ENCODE measurements at places on chromosomes 7 and 10. TPM values are rescaled to one million over a fixed set of nuclear protein-coding genes. Genes with fewer than 3 reads are reported as not detected.

MYL10 gene
- polyA plus RNA-seq: not detected

UNC5B gene
- not detected for polyA plus RNA-seq

AKR1C2 gene
- polyA plus RNA-seq: not detected

CALY gene
- polyA plus RNA-seq: not detected

SPDYE11 gene
- 0.19 TPM for polyA plus RNA-seq

TNPO3 gene
- 36.7 TPM for polyA plus RNA-seq
